Tibial artery (tissue), 4 donors: ENCODE measurements at places on chromosomes 6 and 20.

- no peaks in the 10 kb centered on the region for H3K4me1 ChIP-seq
- no peaks in the 10 kb centered on the region for H3K27me3 ChIP-seq
- no peak overlapping the region for H3K4me3 ChIP-seq
- no peaks in the 10 kb centered on the region for H3K36me3 ChIP-seq
Measured at GRCh38 chr20:52484438-52484837, 292.9 kb upstream of the ZFP64 start.

DNA sequence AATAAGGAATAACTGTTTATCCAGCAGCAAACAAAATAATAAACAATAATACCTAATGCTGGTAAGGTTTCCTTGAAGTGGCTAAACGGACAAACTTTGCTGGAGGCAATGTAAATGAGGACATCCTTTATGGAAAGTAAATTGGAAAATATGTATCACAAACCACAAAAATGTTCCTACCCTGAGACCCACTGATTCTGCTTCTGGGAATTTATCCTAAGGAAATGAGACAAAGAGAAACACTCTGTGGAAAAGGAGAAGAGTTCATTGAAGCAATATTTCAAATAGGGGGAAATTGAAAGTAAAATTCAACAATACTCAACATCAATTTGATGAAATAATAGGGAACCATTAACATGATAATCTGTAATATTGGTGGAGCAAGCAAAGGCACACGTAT is 37.9 kb downstream of the MAFB start:
- no peak overlapping the region for H3K4me3 ChIP-seq
- no peaks in the 10 kb centered on the region for H3K27me3 ChIP-seq
- no peaks in the 10 kb centered on the region for H3K36me3 ChIP-seq
- H3K27ac ChIP-seq, result no peak overlapping the region
- DNase-seq, result no peak

DNA sequence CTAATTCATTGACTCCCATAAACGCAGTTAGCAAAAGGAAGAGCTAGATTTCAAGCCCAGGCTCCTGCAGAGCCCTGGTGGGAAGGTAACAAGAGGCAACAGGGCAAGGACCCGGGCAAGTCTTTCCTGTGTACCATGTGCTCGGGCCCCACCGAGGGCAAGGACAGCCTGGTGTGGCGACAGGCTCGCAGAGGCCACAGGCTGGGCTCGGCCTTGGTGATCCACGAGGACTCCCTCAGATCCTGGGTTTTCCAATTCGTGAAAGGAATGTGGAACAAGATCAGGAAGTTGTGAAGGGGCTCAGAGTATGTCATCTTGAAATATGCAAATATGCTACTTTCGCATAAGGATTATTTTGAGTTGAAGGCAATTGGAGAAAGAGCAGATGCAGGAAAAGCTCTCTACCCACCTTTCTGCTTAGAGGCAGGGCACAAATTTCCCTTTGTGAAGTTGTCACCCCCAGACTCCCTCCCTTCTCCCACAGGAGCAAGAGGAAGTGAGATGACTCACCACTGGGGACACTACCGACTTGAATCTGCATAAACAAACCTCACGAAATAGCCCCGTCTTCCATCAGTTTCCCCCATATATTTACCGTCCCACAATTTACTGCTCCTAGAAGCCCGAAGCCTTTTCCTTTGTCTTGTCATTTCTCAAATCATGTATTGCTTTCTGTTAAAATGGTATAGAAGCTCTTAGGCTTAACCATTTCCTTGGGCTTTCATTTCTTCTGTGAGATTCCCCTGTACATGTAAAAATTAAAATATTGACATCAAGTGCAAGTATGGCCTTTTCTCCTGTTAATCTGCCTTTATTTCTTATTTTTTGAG is 79.0 kb downstream of the PSMG4 start:
- no peaks in the 10 kb centered on the region for H3K4me1 ChIP-seq
- H3K36me3 ChIP-seq, result no peaks in the 10 kb centered on the region
- H3K27me3 ChIP-seq, result no peaks in the 10 kb centered on the region
- no peak overlapping the region for H3K4me3 ChIP-seq
- DNase-seq, result no peak
- no peak overlapping the region for H3K27ac ChIP-seq

DNA sequence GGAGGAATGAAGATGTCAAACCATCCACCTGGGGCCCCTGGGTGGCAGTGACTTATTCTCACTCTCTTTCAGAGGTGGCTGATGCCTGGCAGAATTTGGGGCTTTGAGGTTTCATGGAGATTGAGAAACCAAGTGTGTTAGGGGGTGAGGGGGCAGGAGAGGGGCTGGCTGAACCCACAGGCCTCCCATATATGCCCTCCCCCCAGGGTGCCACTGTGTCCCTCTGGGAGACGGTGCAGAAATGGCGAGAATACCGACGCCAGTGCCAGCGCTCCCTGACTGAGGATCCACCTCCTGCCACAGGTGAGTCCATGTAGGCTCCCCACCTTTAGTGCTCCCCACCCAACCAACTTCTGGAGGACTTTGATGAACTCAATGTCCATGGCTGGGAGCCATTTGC is 7.6 kb downstream of the GLP1R start:
- no peak overlapping the region for H3K27ac ChIP-seq
- peak; percentile 39 for DNase-seq
- peaks cover 35% of the 10 kb centered on the region for H3K27me3 ChIP-seq
- H3K4me1 ChIP-seq, result no peaks in the 10 kb centered on the region
- H3K4me3 ChIP-seq, result no peak overlapping the region

- H3K27me3 ChIP-seq, result no peaks in the 10 kb centered on the region
- peaks cover 14% of the 10 kb centered on the region for H3K4me1 ChIP-seq
- peaks cover 17% of the 10 kb centered on the region for H3K36me3 ChIP-seq
- H3K27ac ChIP-seq, result peak overlapping the region; percentile 72
Measured at GRCh38 chr20:63895202-63895951, 451 bp downstream of the DNAJC5 start.

GRCh38 chr20:24917797-24918578 is 31.1 kb upstream of the CST7 start:
- H3K27me3 ChIP-seq, result no peaks in the 10 kb centered on the region
- peak; percentile 78 for DNase-seq
- H3K4me3 ChIP-seq, result peak overlapping the region; percentile 14

- H3K27me3 ChIP-seq, result no peaks in the 10 kb centered on the region
- no peak for DNase-seq
- H3K36me3 ChIP-seq, result peaks cover 10% of the 10 kb centered on the region
- H3K4me3 ChIP-seq, result no peak overlapping the region
- peak overlapping the region; percentile 56 for H3K27ac ChIP-seq
Measured at GRCh38 chr6:8082954-8083858, 19.0 kb upstream of the BLOC1S5 start.

GRCh38 chr6:113067612-113068275 is 720.6 kb downstream of the RFPL4B start:
- no peak overlapping the region for H3K27ac ChIP-seq
- H3K27me3 ChIP-seq, result no peaks in the 10 kb centered on the region

- H3K27me3 ChIP-seq, result no peaks in the 10 kb centered on the region
- no peak overlapping the region for H3K4me3 ChIP-seq
- peaks cover 30% of the 10 kb centered on the region for H3K36me3 ChIP-seq
Measured at GRCh38 chr20:34791289-34792020, 34.0 kb downstream of the NCOA6 start.
